Activated naive CD8-positive, alpha-beta T cell treated with anti-CD3 and anti-CD28 coated beads, Interleukin-2, amount 10 ng/mL, durations not matched to agents 7 days and 5 days (primary cell): ENCODE measurements at places on chromosomes 11 and 22. TPM values are rescaled to one million over a fixed set of nuclear protein-coding genes. Genes with fewer than 3 reads are reported as not detected.

LPXN gene
- total RNA-seq, result 159 TPM

JRKL gene
- total RNA-seq, result 14.1 TPM

CDKN1C gene
- total RNA-seq, result 2.9 TPM

BSX gene
- total RNA-seq, result not detected

SCGB1D1 gene
- total RNA-seq, result not detected

DNHD1 gene
- total RNA-seq, result 35.5 TPM

CHADL gene
- 0.83 TPM for total RNA-seq

CD3D gene
- total RNA-seq, result 433 TPM

MISFA gene
- total RNA-seq, result 1.4 TPM

CASP1 gene
- total RNA-seq, result 93.6 TPM

NDUFC2 gene
- total RNA-seq, result 163 TPM

CDC42EP2 gene
- total RNA-seq, result 0.51 TPM

CARD10 gene
- 0.31 TPM for total RNA-seq

- no peak for DNase-seq
These were observed 2.9 kb downstream of the TSKU start for GRCh38 chr11:76786016-76786415.

DNA sequence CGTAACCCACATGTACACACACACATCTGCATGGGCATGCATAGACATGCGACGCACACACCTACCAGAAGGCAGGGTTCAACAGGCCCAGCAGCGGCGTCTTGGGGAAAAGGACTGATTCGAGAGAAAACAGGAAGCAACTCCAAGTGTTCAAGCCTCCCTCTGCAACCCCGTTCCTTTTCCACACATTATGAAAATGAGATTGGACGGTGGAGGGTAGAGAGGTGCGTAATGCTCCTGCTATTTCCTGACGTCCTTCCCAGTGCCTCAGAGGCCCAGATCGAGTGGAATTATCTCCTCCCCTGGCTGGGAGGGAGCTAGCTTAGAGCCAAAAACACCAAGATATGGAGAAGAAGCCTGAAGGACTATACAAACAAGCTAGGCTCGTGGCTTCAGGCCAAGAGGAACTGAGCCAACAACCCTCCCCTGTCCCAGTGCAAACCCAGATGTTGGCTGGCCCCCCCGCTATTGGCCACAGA is 289.2 kb downstream of the MN1 start:
- no peak for DNase-seq

GRCh38 chr22:43008921-43009320 is 6.0 kb downstream of the PACSIN2 start:
- DNase-seq, result no peak

DNA sequence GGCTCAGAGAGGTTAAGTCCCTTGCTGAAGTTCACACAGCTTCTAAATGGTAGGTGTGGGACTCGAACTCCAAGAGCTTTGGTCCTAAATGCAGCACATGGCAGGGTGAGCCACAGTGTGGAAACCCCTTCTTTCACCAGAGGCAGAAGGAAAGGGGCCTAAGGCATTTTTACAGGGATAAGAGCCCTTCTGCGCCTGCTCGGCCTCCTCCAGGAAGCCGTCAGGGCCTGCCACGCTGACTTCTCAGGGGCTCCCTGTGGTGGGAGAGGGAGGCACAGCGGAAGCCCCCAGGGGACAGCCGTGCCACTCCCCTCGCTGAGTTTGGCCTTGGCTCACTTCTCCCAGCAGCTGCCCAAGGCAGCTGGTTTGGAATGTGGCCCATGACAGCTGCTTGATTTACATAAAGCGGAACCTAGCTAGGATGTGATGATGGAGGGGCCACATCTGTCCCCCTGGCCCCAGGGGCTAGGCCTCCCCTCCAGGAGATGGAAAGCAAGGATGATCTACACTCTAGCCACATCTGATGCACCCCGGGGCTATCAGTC is 35.4 kb downstream of the CD82 start:
- DNase-seq, result no peak

DNA sequence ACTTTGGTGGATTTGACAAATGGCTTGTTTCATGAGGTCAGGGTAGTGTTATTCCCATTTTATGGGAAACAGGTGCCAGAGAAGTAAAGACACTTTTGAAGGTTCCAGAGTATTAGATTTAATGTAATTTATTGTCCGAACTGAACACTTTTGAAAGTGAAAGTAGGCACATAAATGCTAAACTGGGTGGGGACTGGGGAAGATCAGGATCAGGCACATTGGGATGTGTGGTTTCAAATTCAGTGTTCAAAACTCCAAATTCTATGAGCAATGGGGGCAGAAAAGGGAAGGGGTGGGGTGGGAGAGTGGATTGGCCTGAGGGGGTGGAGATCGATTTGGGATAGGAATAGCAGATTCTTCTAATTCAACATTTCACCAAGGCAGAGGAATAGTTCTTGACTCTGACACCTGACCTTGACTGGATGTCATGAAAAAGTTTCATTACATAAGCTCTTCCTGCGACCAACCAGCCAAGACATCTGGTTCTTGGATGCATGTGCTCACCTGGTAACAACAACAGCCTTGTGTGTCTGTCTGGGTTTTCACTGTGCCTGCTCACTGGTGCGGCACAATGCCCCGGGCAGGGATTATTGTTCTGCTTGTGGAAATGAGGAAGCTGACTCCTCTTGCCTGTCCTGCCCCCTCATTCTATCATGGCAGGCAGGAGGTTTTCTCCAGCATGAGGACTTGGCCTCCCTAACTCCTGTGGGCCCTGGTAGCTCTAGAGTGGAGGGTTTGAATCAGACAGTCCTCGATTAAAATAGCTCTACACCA is 10.8 kb downstream of the PPFIBP2 start:
- DNase-seq, result no peak

DNA sequence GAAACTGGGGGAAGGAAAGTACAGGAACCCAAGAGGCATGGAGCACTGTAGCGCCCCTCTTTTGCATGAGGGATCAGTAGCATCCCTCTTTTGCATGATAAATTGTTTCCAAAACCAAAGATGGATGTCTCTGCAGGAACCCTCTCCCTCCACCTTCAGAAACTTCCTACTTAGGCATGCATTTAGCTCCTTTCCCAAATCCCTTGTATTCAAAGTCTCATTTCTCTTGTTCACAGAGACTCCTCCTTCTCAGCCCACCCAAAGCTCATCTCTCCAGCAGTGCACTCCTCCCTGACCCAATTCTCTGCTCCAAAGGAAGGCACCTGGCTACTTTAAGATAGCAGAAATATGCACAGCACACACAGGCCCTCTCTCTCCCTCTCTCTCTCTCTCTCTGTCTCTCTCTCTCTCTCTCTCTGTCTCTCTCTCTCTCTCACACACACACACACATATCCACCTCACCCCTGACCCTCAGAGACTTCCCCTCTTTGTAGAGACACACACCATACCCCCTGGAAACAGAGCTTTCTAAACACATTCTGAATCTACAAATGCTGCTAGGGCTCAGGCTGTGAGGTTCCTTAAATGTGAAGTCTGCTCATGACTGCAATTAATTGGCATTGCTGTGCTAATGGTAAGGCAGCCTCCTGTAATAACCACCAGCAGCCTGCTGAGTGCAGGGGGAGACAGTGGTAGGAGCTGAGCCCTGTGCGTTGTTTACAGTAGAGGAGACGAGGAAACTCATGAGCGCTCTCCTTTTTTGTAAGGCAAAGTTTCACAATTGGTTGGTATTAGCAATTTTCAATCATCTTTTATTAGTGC is 519.6 kb downstream of the NTM start:
- DNase-seq, result no peak

DNA sequence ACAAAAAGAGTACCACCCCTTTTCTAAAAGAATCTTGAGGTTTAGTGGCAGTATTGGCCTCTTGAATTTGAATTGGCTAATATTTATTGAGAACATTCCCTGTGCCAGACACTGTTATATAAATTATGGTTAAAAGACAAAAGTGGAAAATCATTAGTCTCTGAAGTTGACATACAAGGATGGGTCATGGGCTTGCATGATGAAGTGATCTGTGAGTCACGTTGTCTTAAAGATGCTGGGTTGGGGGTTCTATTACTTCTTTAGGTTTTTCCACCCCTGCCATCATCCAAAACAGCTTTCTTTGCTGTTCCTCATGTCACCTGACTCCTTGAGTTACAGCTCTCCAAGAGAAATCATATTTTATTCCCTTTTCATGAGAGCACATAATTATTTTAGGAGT is 85.0 kb downstream of the CD44 start:
- DNase-seq, result no peak

DNA sequence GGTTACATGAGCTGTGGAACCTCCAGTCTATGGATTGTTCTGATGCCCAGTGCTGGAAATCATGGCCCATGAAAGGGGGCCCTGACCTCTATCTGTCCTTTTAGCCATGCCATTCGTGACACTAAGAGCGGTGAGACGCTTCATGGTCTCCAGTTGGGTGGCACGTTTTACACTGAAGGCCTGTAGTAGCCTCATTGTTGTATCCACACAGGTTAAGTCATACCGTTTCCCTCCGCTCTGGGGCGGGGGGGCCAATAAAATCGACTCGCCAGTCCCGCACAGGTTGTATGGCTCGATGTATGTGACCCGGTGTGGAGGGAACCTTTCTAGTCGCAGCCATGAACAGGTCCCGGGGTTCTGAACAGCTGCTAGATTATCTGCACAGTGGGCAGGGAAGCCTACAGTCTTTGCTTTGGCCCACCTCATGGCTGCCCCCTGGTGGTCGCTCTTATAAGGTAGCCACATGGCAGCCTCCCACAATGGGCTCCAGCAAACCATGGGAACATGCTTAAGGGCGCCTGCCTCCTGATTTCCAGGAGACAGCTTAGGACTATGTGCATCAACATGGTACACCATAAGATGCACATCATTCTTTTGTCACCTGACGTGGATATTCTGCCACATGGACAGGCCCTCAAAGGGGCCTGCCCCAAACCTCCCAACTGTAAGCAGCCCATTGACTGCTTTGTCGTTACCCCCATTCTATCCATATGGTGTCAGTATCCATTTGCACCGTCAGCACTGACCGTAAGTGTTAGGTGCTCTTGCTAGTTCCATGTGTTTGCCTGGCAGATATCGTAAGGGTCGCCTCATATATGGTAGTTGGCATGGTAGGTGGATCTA is 19.7 kb upstream of the APOL3 start:
- DNase-seq, result peak; percentile 87

DNA sequence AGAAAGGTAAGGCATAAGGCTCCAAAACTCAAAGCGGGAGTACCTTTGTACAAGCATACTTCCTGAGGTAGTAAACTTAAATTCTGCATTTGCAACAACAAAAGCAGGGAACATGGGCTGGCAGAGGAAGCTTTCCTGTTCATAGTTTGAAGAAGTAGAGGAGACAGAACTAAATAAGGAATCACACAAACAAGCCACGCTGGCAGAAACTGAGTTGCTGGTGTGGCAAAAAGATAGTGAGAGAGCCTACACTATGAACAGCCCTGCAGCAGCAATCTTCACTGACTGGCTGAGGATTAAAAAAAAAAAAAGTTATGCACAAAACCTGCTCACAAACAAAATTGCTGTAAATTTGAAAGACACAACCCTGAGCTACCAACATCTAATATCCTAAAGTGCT is 46.5 kb downstream of the FCHSD2 start:
- DNase-seq, result no peak

DNA sequence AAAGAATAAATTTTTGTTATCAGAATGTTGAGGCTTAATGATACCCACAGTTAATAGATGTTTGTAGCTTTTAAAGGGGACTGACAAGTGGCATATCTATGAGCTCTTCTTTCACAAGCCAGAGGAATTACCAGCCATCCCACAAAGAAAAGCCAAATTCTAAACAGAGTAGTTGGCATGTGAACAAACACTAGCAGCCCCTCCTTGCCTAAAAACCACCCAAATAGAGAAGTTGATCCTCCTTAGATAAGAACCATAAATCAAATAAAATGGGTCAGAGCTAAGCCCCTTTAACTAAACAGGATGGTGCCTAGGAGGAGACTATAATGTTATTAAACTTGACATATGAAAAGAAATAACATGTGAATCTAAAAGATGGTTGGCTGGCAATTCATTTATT is 11.4 kb downstream of the LPXN start:
- DNase-seq, result no peak

DNA sequence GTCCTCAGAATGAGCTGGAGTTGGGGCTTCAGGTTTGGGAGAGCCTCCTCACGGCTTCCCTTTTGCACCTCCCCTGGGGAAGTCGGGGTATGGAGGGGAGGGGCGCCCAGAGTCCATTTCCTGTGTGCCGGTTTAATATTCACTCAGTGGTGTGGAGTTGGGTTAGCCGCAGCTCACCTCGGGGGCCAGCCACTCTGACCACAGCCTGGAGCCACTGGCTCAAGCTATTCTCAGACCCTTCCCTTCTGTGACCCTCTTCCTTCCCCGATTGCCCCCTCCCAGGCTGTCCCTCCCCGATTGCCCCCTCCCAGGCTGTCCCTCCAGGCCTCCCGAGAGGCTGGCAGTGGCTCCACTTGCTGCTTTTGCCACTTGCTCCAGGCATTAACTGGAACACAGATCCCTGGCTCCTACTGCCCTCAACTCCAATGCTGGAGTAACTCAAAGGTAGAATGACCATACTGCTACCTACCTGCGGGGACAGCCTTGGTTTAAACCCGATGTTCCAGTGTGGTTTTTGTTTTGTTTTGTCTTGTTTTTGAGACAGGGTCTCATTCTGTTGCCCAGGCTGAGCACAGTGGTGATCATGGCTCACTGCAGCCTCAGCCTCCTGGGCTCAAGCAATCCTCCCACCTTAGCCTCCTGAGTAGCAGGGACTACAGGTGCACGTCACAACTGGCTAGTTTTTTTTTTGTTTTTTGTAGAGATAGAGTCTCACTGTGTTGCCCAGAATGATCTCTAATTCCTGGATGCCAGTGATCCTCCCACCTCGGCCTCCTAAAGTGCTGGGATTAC is 29.3 kb downstream of the RPUSD4 start:
- DNase-seq, result no peak

DNA sequence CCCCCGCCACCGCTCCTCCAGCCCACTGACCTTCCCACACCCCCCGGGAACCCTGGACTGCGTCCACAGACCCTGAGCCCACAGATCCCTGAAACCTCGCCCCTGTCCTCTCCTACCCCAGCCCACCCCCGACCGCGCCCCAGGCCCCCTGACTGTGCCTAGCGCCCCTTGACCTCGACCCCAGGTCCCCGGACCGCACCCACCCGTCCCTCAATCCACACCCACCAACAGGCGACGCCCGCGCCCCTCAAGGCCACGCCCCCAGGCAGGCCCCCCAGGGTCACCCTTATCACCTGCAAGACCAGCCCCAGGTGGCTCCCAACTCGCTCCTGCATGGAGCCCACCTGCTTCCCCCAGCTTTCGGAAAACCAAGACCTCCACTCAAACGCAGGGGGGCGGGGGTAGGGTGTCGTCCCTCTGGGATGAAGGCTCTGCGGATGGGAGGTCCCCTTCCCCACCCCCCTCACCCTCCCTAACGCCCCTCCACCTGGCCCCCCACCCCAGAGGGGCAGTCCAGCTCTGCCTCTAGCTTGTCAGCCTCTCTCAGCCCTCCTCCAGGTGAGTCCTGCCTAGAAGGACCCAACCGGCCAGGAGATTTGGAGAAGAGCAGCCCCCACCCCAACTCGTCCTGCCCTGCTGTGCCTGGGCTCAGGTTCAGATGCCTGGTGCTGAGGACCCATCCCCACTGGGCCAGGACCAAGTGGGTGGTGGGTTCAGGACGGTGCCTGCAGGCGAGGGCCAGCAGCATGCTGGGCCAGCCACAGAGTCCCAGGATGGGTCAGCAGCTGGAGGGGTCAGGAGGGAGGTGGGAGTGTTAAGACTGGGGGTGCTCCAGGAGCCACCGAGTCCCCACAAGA is 3.1 kb upstream of the IL17REL start:
- no peak for DNase-seq

- DNase-seq, result no peak
These were observed 101.4 kb downstream of the PICALM start for GRCh38 chr11:85967457-85967856.

- no peak for DNase-seq
These were observed 508.7 kb upstream of the TENM4 start for GRCh38 chr11:79949574-79949973.

GRCh38 chr22:44368611-44369292 is 56.0 kb upstream of the SHISAL1 start:
- DNase-seq, result no peak
